ENCODE measurements at places on chromosomes 12 and 14. TPM values are rescaled to one million over a fixed set of nuclear protein-coding genes. Genes with fewer than 3 reads are reported as not detected.

GRCh38 chr12:131409211-131409610 lies 301.7 kb upstream of the SFSWAP start:
- H3K4me3 ChIP-seq = no peak overlapping the region
- no peak for DNase-seq
- H3K27ac ChIP-seq = no peak overlapping the region
- no peaks in the 10 kb centered on the region for H3K27me3 ChIP-seq
- H3K36me3 ChIP-seq = no peaks in the 10 kb centered on the region

Gene SPTB
- total RNA-seq = under 0.01 TPM

DNA sequence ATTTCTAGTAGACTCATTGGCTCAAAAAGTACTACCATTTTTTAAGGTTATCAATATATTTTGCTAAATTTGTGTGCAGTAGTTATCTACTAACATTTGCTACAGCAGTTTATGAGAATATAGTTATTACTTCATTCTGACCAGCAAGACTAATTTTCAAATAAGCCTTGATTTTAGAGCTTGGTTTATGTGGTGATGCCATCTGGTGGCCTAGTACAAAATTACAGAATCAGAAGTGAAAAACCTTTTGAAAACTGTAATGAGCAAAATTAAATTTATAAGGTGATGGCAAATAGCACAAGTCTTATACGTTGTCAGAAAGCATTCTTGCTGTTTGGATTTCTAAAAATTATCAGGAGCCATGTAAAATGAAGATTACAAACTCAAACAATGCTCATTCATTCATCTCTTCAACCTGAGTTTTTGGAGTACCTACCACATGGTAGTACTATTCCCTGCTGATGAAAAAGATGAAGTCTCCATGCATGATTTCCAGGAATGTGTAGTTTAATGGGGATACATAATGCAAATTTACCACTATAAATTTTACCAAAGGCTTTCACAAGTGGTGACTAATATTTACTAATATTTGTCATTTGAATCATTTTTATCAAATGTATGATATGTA lies 51.0 kb downstream of the MAGOHB start:
- H3K4me1 ChIP-seq = no peaks in the 10 kb centered on the region
- H3K27ac ChIP-seq = no peak overlapping the region
- no peaks in the 10 kb centered on the region for H3K36me3 ChIP-seq
- H3K27me3 ChIP-seq = peaks cover 11% of the 10 kb centered on the region
- peak; percentile 54 for DNase-seq

GRCh38 chr12:122467983-122468382 lies 32.7 kb downstream of the ZCCHC8 start:
- H3K4me3 ChIP-seq = no peak overlapping the region
- peaks cover 6% of the 10 kb centered on the region for H3K4me1 ChIP-seq
- H3K27me3 ChIP-seq = no peaks in the 10 kb centered on the region
- no peak for DNase-seq
- peaks cover 4% of the 10 kb centered on the region for H3K36me3 ChIP-seq

Gene ANKRD33
- not detected for total RNA-seq

GRCh38 chr12:24596768-24597388 lies 352.0 kb downstream of the BCAT1 start:
- no peaks in the 10 kb centered on the region for H3K27me3 ChIP-seq
- no peaks in the 10 kb centered on the region for H3K36me3 ChIP-seq
- no peak overlapping the region for H3K27ac ChIP-seq
- peak; percentile 58 for DNase-seq
- no peak overlapping the region for H3K4me3 ChIP-seq

DNA sequence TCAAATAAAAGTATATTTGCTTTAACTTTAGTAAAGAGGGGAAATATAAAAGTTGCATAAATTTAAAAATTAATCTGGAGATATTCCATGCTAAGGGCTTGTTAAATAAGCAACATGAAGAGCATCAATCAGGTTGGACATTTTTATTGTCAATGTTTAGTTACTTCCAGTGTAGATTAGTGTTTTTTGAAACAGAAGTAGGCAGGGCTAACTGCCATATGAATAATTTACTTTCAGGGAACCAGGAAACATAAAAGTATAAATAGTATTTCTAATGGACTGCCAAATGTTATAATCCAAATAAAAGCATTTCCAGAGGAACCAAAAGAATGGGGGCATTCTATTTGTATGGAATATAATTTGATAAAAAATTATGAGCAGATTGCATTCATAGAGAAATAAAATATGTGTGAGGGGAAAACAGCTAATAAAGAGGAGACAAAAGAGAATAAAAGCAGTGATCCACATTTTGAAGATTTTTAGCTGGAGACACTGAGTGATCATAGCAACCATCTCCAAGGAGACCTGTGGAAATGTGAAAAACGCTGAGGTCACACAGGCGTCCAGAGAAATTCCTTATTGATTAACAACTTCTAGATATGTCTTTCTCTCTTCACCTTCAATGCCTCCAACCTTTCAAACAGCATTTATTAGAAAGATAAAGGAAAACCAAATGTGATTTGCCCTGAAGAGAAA lies 70.8 kb downstream of the SRGAP1 start:
- DNase-seq = peak; percentile 71
- no peaks in the 10 kb centered on the region for H3K36me3 ChIP-seq
- peak overlapping the region; percentile 99 for H3K27ac ChIP-seq
- no peak overlapping the region for H3K4me3 ChIP-seq

DNA sequence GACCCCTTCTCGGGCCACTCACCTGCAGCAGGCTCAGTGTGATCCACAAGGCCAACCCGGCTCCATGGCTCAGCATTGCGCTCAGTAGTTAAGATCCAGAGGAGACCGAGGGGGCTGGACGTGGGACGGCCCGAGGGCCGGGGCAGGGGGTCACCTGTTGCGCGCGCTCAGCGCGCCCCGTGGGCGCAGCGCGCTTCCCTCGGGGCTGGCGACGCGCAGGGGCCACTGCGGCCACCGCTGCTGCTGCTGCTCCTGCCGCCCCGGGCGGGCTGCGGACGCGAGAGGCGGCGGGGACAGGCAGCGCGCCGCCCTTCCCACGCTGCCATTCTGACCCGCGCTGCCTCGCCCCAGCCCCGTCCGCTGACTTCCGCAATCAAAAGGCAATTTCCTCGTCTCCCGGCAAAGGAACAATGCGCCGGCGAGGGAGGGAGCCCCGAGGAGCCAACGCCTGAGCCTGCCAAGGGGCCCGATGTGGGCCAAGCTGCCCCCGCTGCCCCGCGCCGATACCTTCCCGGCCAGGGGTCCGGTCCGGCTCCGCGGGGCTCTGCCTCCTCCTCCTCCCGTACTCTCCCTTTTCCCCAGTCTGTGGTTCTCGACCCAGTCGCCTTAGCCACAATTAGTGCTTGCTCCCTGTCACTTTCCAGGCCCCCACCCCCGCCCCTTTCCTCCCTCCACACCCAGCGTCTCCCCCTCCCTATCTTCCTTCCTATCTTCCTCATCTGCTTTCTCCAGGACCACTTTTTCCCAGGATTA lies 27.3 kb downstream of the PTPRB start:
- H3K4me3 ChIP-seq = peak overlapping the region; percentile 44
- no peaks in the 10 kb centered on the region for H3K36me3 ChIP-seq
- no peaks in the 10 kb centered on the region for H3K4me1 ChIP-seq
- DNase-seq = no peak
- no peaks in the 10 kb centered on the region for H3K27me3 ChIP-seq

DNA sequence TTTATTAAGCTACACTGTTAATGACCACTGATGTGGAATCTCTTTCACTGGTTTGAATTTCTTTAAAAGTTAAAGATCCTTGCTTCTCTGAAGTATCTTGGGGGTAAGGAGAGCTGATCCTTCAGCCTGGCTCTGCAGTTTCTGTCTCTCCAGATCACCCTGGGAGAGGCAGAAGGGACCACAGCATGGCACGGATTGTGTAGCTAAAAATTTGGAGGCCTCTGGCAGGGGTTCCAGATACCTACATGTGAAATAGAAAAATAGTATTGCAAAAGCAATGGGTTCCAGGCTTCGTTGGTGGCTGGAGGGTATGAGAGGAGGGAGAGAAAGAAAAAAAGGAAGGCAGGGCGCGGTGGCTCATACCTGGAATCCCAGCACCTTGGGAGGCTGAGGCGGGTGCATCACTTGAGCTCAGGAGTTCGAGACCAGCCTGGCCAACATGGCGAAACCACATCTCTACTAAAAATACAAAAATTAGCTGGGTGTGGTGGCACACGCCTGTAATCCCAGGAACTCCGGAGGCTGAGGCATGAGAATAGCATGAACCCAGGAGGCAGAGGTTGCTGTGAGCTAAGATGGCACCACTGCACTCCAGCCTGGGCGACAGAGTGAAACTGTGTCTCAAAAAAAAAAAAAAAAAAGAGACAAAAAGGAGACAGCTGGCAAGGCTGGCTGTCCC lies 3.4 kb downstream of the CHST11 start:
- H3K27ac ChIP-seq = no peak overlapping the region
- peaks cover 2% of the 10 kb centered on the region for H3K4me1 ChIP-seq
- peaks cover 14% of the 10 kb centered on the region for H3K27me3 ChIP-seq
- no peak for DNase-seq

Gene TM9SF1
- 65.6 TPM for total RNA-seq

Gene CCNB1IP1
- total RNA-seq = 34.6 TPM

Gene BTBD6
- total RNA-seq = 31.4 TPM

DNA sequence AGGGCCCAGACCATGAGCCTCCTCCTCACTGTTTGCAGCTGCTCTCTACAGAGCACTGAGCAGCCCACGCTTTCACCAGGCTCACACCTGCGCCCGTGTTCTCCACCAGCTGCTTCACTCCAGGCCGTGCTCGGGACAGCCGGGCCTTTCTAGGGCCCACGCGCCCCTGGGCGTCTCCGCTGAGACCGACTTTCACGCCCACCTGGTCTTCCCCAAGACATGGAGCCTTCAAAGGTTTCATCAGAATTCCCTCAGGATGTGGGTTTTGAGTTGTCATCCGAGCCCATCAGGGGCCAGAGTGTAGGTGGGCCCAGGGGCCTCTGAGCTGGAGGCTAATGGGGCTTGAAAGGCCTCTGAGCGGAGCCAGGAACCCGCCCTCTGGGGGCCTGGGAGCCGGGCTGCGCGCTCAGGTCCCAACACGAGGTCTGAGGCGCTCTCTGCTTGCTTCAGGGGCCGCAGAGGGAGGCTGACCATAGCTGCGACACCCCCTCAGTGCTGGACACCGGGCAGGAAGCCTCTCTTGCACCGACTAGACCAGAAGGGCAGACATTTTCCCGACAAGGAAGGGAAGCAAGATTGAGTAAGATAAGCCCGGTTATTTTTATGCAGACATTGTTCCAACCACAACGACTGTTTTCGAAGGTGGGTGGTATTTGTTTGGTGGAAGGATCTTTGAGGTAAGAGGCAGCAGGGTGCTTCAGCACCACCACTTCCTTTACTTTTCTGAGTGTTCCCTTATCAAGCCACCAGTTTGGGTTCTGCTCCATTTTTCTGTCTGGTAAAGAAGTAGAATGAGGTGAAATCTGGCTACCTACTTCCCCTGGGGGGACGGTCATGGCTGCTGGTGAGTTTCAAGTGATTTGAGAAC lies 125.0 kb upstream of the FUT8 start:
- H3K36me3 ChIP-seq = no peaks in the 10 kb centered on the region
- no peak overlapping the region for H3K27ac ChIP-seq
- H3K27me3 ChIP-seq = no peaks in the 10 kb centered on the region
- DNase-seq = no peak
- no peak overlapping the region for H3K4me3 ChIP-seq

DNA sequence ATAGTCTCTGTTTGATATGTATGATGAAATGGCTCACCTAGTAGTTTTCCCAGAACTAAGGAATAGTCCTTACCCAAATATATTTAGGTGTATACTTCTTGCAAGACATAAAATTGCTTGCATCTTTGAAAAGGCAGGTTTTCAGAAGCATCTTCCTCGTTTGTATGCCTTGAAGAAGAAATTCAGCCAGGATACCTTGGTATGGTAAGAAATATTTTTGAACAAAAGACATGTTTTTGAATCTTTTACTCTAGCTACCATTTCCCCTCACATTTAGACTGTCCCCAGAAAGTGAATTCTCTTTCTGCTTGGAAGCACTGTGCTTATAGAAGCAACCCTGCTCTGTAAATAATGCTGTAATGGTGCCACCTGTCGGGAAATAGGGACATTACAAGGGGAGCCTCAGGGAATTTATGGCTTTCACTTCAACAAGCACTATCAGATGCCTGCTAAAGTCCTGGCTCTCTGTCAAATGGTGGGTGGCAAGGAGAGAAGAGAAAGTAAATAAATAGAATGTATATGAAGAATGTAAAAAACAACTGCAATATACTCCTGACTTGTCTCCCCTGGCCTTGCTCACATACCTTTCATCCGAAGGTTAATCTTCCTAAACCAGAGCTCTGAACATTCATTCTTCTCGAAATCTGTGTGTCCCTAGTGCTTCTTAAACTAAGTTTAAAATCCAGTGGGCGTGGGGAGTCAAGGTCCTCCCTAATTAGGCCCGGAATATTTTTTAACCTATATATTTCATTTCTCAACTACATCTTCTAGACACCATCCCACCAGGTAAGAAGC lies 6.1 kb downstream of the CCDC184 start:
- peaks cover 45% of the 10 kb centered on the region for H3K27me3 ChIP-seq
- DNase-seq = peak; percentile 67
- peaks cover under 1% of the 10 kb centered on the region for H3K4me1 ChIP-seq
- no peaks in the 10 kb centered on the region for H3K36me3 ChIP-seq
- no peak overlapping the region for H3K27ac ChIP-seq

DNA sequence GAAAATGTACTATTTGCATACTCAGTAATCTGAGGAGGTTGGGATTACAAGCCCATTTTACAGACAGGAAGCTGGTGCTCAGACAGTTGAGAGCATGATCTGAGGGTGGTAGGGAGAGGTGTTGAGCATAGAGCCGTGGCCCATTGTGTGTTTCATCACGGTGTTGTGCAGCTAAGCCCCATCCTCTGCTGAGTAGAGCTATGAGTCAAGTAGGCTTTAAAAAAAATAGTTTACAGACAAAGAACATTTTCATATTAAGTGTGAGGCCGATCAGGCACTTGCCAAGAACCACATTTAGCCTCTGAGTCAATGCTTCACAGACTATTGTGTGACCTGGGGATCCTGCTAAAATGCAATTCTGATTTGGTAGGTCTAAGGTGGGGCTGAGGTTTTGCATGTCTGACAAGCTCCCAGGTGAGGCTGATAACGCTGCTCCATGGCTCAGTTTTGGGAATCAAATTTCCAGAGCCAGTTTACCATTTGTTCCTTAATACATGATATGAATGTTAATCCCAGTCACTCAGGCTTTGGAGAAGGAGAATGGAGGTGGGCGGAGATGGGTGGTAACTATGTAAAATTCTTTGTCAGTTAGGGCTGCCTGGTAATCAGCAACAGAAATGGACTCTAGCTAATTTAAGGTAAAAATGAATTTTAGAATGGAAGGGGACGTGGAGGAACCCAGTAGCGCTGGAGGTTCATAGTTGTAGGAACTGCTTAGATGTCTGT lies 22.2 kb downstream of the ZNF664 start:
- H3K27ac ChIP-seq = no peak overlapping the region
- peak; percentile 81 for DNase-seq
- H3K36me3 ChIP-seq = peaks cover 11% of the 10 kb centered on the region
- no peak overlapping the region for H3K4me3 ChIP-seq
- H3K27me3 ChIP-seq = no peaks in the 10 kb centered on the region
- H3K4me1 ChIP-seq = peaks cover 27% of the 10 kb centered on the region

Gene FAM222A
- total RNA-seq = under 0.01 TPM
